NCI-H2081 (cell line): ENCODE measurements at places on chromosomes 13 and 19.

GRCh38 chr19:18292810-18293641, 11.6 kb upstream of the JUND start:
- peak; percentile 47 for DNase-seq

DNA sequence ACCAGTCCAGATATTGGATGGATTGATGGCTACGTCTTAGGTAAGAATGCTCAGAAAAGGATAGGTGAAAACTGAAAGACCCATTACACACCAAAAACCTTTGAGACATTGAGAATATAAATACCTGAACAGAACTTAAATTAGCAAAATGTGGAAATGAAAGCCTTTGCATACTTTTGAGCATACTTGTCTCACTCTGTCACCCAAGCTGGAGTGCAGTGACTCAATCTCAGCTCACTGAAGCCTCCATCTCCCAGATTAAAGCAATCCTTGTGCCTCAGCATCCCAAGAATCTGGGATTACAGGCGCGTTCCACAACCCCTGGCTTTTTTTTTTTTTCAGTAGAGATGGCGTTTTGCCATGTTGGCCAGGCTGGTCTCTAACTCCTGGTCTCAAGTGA, 695.3 kb downstream of the DACH1 start:
- no peak for DNase-seq

GRCh38 chr19:35742121-35742724, at the start of gene IGFLR1:
Gene IGFLR1 (minus strand): TSS chr19:35742452. CDS start chr19:35741180, 1,272 bp downstream.
- DNase-seq, result no peak

DNA sequence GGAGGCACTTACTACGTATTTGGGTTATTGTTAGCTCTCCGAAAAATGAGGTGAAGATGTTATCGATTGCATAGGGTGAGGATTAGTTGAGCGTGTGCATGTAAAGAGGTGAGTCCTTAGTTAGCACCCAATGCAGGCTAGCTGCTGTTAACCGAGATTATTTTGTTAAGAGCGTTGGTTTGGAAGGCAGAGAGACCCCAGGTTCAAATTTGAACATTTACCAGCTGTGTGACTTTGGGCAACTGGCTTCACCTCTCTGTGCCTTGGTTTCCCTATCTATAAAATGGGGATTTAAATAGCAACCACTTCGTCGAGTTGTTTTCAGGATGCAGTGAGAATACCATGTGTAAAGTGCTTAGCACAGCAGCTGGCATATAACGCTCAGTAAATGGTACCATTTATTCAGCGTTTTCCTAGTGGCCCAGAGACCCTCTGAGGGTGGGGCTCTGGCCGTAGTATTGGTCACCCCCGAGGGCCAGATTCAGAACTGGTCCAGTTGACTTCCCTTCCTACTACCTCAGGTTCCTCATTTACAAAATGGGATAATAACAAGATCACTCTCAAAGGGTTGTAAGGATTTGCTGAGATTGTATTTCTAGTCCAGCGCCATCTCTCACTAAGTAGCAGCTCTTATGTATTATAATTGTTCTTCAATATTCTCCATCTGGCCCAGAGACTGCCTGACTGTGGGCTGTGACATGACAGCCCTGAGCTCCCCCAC, 887 bp downstream of the SIPA1L3 start:
- DNase-seq, result no peak

GRCh38 chr19:14366529-14366928, 14.7 kb upstream of the ADGRE5 start:
- DNase-seq, result peak; percentile 62

DNA sequence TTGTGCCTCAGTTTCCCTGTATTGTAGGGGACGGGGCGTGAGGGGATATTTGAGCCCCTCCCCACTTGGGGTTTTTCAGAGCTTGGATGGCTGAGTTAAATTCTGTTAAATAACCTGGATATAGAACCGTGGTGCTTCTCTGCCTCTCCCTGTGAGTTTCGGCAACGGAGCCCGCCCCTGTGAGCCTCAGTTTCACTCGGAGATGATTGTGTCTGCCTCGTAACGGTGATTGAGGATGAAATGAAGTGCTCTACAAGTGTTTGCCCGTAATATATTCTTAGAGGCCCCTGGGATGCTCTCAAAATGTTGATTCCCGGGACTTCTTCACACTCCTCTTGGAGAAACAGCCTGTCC, 509 bp downstream of the KXD1 start:
- no peak for DNase-seq

DNA sequence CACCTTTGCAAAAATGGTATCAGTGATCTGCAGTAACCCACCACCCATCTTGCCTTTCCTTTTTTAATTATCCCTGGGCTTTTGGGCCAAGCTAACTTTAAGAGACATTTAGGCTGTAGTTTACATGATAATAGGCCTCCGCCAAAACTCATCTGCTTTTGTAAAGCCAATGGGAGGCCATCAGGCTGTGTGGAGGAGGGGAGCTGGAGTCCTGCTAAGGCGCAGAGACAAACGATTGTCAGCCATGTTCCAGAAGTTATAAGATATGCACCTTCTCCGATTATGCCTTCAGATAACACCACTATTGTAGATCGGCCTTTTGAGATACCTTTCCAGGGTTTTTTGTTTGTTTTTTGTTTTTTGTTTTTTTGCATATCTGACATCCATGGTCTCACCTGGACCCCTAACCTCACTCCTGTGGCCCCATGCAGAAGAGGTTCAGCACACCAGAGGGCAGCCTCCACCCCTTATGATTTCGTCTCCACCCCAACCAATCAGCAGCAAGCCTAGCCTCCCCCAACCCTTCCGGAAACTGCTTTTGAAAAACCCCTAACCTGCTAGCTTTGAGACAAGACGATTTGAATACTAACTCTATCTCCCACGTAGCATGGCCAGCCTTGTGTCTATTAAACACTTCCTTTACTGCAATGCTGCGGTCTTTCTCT, 113.9 kb upstream of the UBL3 start:
- DNase-seq, result no peak
